Pulmonary artery endothelial cell (primary cell): ENCODE measurements at places on chromosomes 6 and 20. TPM values are rescaled to one million over a fixed set of nuclear protein-coding genes. Genes with fewer than 3 reads are reported as not detected.

GRCh38 chr20:33522256-33522820, 32.4 kb downstream of the CBFA2T2 start:
- no peak for DNase-seq

- no peak for DNase-seq
Measured at GRCh38 chr6:140319209-140319608, 944.8 kb upstream of the CITED2 start.

The LTV1 gene
- total RNA-seq = 27.2 and 30.8 TPM in 2 replicates

The RSPO3 gene
- 0.67 and 2.8 TPM in 2 replicates for total RNA-seq

The DDO gene
- total RNA-seq = 0.53 and 2.7 TPM in 2 replicates

GRCh38 chr20:63176034-63176426, 39.9 kb downstream of the YTHDF1 start:
- DNase-seq = no peak

DNA sequence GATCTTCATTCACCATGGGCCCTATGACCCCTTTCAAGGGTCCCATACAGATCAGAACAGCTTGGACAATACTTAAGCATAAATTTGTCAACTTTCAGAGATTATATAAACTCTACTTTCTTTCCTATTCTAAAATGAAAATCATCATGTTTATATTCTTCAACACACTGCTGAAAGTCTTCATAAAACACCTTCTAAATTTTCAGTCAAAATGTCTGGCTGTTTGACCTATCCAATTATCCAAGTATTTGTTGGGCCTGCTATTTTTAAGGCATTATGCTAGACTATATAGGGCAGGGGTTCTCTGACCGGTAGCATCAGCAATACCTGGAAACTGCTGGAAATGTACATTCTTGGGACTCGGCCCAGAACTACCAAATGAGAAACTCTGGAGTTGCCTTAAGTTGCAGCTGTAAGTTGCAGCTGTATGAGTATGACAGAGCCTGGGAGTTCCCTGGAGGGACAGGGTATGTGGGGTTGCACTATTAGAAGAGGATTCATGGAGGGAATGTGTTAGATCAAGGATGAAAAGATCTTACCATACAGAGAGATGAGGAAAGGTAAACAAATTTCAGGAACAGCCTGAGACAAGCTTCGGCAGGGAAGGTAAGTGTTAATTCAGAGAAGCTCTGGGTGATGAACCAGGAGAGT, 293.0 kb downstream of the ADGB start:
- DNase-seq = no peak

DNA sequence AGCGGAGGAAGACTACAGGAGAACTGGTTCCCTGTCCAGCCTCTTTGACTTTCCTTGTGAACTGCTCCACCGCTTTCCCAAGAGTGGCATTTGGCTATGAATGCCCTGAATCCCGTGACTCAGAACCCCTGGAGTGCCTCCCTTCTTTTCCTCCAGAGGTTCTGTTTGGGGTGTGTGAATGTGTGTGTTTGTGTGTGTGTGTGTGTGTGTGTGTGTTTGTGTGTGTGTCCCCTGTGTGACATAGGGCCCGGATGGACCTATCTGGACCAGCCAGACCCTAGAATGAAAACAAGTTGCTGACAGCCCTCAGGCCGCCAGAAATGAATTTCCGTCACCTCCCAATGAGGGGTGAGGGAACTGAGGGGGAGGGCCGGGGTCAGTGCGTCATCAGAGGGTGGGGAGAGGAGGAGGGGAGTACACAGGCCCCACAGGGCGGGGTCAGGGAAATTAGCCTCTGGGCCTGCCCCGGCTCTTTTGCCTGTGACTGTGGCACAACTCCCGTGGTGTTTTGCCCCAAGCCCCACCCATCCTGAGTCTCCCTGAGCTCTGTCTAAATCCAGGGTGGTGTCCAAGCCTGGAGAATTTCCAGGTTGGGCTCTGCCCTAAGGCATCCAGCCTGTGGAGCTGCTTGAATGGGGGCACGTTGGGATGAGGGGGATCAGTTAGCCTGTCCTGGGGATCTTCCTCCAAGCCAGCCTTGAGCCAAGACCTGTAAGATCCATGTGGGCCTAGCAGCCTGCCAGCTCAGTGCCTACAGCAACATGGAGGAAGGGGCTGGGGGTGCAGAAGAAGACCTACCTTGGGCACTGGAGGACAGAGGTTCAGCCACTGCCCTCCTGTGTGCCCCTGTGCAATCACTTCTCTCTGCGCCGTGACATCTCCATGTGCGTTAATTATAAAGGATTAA, 15.2 kb upstream of the MRPS18A start:
- peak; percentile 60 for DNase-seq

DNA sequence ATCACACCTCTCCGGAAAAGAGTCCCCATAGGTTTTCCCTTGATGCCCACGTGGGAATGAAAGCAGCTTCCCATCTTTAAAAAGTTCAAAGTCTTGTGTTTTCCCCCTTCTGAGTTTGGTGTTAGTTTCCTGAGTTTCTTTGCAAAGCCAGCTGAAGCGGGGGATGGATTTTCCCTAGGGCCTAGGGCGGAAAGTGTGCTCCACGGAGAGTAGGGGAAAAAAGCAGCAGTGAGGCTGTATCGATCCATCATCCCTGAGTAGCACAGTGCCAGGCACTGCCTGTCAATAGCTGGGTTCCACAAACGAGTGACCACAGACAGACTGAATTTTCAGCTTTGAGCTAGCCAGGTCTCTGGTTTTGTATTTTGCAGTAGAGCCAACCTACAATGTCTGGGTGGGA, 1.3 kb downstream of the DAAM2 start:
- DNase-seq = no peak
